ENCODE measurements at places on chromosomes 3 and 15. TPM values are rescaled to one million over a fixed set of nuclear protein-coding genes. Genes with fewer than 3 reads are reported as not detected.

The CXCR6 gene
- total RNA-seq = not detected

The OXTR gene
- total RNA-seq = 2.5 TPM

The AADACL2 gene
- not detected for total RNA-seq

The TEX55 gene
- total RNA-seq = not detected

The SEMA6D gene
- total RNA-seq = 85.1 TPM

The SMCO1 gene
- total RNA-seq = not detected

The AGTR1 gene
- 0.31 TPM for total RNA-seq

The NGLY1 gene
- total RNA-seq = 47.0 TPM

The HYAL1 gene
- 2.8 TPM for total RNA-seq

The SCN5A gene
- total RNA-seq = 1.3 TPM

The TXNRD3 gene
- 16.6 TPM for total RNA-seq

The KATNBL1 gene
- 173 TPM for total RNA-seq

The P2RY1 gene
- 8.8 TPM for total RNA-seq

The CHRNB4 gene
- total RNA-seq = 0.94 TPM

All from parietal lobe (tissue), 2 donors.